ENCODE measurements at places on chromosomes 3 and 15.

DNA sequence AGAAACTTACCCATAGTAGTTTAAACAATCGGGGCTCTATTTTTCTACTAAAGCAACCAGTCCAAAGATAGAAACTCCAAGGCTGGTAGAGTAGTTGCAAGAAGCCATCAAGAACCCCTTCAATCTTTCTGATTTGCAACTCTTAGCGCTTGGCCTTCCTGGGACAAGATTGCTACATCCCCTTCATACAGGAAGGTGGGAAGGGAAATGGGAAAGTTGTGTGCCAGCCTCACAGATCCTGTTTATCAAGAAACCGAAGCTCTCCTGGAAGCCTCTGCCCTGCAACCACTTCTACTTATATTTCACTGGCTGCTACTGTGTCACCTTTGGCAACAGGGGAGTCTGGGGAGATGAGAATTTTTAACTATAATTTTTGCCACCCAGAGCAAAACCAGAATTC is 46.2 kb downstream of the OSBPL10 start:
- no peak for DNase-seq

DNA sequence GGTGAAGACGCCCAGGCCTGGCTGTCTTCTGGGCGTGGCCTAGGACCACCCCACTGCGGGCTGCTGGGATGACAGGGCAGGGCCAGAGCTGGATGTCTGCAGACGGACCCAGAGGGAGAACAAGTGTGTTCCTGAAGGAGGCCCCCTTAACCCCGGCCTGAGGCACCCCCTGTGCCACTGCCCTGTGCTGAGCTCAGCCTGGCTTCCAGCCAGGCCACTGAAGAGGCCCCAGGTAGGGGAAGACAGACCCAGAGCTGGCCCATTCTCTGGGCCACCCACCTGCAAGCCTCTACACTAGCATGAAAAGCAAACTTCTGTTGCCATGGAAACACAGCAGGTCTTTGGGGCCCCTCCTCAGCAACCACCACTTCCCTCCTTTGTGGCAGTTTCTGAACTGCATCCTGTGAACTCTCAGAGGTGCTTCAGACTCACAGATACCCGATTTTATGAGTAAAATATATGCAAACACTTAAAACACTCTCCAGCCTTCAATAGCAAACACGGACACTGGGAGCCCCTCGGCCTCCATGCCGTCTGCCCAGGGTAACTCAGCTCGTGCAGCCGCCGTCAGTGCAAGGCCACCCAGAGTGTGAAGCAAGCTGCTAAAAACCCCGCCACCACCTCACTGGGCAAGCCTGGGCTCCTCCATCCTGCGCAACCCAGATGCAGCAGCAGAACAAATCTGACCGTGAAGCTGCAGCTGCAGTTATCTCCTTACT is 42.5 kb downstream of the CMTM6 start:
- DNase-seq, result peak; percentile 40

GRCh38 chr3:46705022-46705530 is 3.9 kb downstream of the TMIE start:
- DNase-seq, result peak; percentile 23

GRCh38 chr3:48299746-48300712 is 33.4 kb downstream of the SPINK8 start:
- no peak for DNase-seq

- DNase-seq, result no peak
Observed at GRCh38 chr3:9747267-9747666, 2.5 kb upstream of the OGG1 start.

DNA sequence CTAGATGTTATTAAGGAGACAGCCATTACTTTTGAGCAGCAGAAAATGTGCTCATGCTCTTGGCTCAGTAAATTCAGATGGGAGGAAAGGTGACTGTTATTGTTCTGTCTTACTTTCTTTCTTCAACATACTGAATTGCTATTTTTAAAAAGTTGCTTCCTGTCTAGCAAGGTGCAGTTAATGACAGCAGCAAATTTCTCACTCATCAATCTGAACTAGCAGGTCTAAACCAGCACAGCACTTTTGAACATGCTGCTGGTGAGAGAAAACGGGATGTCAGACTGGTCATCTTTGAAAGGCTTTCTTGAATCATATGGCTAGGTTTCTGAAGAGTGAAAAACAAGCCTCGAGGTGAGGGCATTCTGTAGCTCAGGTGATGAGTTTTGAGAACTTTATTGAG is 384.7 kb downstream of the MFSD1 start:
- DNase-seq, result no peak

GRCh38 chr3:167565489-167565888 is 88.3 kb downstream of the WDR49 start:
- DNase-seq, result no peak

- no peak for DNase-seq
Observed at GRCh38 chr3:159818997-159819500, 169.6 kb upstream of the IL12A start.

GRCh38 chr15:45795440-45796069 is 160.7 kb downstream of the SQOR start:
- peak; percentile 65 for DNase-seq

- DNase-seq, result no peak
Observed at GRCh38 chr15:36885771-36886170, 214.6 kb downstream of the MEIS2 start.

DNA sequence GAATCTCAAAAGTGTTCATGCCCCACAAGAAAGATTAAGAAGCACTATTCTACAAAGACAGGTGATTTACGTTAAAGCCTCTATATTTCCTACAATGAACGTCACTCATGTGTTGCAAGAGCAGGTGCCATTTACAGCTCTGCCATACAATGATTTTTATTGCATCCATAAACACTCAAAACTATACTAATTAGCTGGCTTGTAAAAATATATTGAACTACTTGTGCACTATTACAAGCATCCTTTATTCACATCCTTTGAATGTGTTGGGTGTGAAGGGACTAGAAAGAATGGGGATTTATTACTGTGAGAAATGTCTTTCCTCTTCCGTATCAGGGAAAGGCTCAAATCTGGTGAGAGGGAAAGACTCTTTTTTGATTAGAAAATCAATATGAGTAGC is 50.7 kb upstream of the C3orf49 start:
- no peak for DNase-seq

DNA sequence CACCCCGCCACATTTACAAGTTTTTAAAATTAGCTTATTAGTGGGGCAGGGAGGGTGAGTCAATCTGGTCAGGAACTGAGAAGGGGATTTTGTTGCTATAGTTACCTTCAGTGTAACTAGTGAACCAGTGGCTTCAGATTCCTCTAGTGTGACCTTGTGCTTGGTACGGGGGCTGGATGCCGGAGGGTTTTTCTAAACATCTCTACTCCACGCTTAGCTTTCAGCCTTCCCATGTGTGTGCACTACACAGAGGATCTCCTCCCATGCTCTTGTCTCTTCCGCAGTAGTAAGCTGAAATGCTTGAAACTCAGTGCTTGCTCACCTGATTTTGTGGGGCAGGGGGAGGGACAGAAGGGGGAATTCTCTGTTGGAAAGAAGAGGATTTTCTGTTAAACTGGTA is 67.9 kb upstream of the AKAP13 start:
- DNase-seq, result no peak

All from NCI-H1092 (cell line).